Omental fat pad (tissue), 4 donors: ENCODE measurements at places on chromosomes 6 and 20.

DNA sequence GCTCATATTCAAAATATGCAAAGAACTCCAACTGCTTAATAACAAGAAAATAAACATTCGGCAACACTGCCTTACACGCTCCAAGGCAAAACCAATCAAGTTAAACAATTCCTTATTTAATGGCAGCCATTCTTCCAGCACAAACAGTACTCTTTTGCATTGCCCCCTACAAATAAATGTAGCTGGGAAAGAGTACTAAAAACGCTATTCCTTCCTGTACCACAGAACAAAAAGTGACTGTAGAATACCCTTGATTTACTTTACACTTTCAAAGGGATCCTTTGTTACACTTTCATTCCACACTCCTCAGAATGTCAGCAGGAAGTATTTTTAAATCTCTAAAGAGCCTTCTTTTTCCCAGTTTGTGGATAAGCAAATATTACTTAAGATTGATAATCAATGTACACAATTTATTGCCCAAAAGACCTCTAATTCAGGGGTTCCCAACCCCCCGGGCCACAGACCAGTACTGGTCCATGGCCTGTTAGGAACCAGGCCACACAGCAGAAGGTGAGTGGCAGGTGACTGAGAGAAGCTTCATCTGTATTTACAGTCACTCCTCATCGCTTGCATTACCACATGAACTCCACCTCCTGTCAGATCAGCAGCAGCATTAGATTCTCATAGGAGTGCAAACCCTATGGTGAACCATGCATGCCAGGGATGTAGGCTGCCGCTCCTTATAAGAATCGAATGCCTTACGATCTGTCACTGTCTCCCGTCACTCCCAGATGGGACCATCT is 51.6 kb downstream of the MBOAT1 start:
- DNase-seq, result no peak

DNA sequence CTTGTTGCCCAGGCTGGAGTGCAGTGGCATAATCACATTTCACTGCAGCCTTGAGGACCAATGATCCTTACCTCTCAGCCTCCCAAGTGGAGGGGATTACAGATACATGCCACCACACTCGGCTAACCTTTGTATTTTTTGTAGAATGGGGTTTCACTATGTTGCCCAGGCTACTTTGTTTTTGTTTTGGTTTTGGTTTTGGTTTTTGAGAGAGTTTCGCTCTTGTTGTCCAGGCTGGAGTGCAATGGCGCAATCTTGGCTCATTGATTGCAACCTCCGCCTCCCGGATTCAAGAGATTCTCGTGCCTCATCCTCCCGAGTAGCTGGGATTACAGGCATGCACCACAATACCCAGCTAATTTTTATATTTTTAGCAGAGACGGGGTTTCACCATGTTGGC is 105.5 kb downstream of the BMP7 start:
- no peak for DNase-seq

DNA sequence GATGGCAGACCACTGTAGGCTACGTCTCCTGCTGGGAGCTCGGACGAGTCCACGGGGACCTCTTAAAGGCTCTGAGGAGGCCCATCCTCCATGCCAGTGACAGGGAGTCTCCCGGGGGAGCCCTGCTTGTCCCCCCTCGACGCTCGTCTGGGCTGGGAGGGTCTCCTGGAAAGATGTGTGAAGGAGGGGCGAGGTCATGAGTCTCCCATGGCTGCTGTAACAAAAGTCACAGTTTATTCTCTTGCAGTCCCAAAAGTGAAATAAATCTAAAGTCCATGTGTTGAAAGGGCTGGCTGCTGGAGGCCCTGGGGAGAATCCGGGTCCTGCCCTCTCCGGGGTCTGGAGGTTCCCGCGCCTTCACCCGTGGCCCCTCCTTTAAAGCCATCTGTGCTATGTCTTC is 67.1 kb upstream of the GATA5 start:
- no peak for DNase-seq

DNA sequence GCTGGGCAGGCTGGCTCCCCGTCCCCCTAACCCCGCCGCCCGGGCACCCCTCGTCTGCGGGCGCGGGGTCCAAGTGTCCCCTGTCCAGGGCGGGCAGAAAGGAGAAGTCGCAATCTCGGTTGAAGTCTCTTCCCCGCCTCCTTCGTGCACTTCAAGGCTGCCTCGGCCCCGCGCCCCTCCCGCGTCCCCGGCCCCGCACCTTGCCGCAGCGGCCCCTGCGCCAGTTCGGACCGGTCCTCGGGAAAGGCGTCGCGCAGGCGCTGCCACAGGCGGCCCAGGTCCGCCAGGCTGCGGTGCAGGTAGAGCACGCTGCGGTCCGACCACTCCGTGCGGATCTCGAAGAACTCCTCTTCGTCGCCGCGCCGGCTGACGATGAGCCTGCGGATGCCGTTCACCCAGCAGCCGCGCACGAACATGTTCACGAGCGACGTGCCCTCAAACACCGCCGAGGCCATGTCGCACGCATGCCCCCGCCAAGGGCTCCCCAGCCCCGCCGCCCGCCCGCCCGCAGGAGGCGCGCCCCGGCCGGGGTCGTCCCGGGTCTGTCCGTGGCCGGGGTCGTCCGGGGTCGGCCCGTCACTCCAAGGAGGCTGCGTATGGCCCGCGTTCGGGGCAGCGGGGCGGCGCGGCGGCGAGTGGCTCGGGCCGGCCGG is at the start of gene PXDC1:
TSS of gene PXDC1 (minus strand) at position 637 of the 653 bp plus-strand sequence. CDS start at position 455, 182 bp downstream.
- DNase-seq, result no peak

GRCh38 chr6:85684133-85684808 is 41.6 kb upstream of the SYNCRIP start:
- no peak for DNase-seq

DNA sequence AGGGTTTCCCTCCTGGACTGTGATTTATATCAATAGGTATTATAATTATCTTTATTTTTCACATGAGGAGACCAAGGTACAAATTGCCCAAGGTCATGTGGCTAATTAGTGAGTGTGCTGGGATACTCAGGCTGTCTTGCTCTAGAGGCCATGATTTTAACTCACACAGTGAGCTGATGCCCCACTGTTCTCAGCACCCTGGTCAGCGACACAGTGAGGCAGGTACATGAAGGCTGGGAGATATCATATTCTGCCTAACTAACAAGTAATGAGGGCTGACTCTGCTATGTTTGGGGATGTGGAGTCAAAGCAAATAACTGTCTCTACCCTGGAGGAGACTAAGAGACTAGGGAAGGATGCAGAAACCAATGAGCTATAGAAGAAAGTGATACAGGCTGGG is 501.1 kb downstream of the PTPRT start:
- DNase-seq, result no peak

GRCh38 chr6:130152908-130153510 is 69.7 kb downstream of the SAMD3 start:
- no peak for DNase-seq

- DNase-seq, result no peak
These were observed 39.8 kb upstream of the RAB23 start for GRCh38 chr6:57261926-57262325.

DNA sequence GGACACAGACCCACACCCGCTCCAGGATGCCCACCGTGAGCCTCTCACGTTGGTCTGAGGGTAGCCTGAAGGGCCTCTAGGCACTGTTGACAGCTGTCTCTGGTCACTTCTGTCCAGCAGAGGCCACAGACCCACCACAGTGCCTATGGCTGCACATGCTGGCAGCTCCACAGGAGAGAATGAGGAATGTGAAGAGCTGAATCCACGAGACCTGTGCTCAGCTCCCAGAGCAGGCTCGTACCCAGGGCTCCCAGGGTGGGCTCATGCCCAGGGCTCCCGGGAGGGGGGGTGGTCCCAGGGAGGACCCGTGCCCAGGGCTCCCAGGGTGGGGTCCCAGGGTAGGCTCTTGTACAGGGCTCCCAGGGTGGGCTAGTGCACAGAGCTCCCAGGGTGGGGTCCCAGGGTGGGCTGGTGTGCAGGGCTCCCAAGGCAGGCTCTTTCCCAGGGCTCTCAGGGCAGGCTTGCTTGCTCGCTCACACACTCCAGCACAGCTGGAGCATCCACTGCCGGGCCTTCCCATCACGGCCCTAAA is 201.0 kb downstream of the SYNDIG1 start:
- no peak for DNase-seq

DNA sequence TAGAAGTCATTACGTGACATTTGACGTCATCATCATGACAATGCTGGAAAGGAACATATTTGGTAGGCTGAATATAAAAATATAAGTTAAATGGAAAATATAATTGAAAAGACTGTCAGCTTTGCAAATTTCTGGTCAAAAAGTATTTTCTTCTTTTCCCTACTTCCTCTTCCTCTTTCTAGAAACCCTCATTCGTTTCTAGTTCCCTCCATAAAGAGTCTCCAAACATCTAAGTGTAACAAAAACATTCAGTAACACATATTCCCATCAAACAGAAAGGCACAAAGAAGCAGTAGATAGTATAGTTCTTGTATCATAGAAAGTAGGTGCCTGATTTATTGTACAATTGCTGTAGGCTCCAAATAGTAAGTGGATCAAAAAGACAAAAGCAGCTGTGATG is 150.8 kb upstream of the FAM83B start:
- no peak for DNase-seq

DNA sequence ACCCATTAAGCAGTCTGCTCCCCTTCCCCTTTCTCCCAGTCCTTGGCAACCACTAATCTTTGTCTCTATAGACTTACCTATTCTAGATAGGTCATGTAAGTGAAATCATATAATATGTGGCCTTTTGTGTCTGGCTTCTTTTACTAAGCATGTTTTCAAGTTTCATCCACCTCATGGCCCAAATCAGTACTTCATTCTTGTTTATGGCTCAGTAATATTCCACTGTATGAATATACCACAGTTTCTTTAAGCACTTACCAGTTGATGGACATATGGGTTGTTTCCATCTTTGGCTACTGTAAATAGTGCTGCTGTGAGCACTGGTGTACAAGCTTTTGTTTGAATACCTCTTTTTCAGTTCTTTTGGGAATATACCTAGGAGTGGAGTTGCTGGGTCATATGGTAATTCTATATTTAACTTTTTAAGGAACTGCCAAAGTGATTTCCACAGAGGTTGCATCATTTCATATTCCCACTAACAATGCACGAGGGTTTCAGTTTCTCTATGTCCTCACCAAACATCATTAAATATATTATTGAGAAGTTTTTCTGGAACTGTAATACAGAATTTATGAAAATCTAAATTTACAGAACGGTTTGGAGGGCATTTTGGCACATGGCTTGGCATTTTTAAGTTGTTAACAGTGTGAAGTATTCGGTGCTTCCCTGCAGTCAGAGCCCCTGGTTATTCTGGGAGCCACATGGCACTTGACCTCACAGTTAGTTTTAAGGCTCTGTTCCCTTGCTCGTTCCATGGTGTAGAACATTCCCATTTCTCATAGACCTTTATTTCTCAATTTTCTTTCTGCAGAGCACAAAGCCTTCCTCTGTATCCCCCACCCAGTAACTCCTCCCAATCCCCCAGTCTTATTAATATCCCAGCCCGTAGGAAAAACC is 27.0 kb upstream of the DTNBP1 start:
- no peak for DNase-seq

DNA sequence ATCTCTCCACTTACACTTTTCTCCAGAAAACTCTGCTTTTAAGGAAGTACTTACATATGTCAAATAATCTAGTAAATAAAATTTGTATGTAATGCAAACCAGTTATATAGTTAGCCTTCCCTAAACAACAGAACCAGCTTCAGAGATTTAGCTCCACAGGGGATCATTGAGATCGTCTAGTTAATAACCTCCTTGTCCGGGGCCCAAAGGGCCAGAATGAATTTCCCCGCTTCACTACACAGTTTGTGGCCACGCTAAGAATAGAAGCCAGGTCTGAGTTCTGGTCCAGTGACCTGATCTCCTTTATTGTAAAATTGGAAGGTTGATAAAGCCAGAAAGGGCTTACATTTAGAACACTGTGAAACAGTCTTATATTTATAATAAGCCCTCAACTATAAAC is 245.2 kb downstream of the TPBG start:
- DNase-seq, result no peak

DNA sequence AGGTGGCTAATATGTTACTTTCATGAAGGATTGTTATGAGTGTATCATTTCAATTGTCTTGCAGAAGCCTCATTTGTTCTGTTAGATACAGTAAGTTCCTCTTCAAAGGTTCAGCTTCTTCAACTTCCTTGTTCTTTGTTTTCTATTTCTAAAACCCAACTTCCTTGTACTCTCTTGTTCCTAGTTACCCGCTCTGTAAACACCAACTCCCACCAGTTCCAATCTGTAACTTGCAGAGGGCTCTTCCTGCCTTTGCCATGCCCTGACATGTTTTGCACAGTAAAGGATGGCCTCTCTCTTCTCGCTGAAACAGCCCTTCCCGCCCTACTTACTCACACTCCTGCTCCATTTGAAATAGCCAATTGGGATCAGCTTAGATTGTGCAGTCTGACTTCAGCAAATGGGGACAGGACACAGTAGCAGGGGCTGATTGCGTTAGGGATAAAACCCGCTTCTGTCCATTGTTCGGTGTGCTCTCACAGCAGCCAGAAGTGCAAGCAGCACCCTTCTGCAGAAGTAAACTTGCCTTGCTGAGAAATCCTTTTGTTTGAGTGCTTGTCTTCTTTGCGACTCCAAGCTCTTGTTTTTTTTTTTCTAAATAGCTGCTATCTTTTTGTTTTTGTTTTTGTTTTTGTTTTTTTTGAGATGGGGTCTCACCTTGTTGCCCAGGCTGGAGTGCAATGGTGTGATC is 45.9 kb upstream of the POU5F1 start:
- DNase-seq, result no peak

DNA sequence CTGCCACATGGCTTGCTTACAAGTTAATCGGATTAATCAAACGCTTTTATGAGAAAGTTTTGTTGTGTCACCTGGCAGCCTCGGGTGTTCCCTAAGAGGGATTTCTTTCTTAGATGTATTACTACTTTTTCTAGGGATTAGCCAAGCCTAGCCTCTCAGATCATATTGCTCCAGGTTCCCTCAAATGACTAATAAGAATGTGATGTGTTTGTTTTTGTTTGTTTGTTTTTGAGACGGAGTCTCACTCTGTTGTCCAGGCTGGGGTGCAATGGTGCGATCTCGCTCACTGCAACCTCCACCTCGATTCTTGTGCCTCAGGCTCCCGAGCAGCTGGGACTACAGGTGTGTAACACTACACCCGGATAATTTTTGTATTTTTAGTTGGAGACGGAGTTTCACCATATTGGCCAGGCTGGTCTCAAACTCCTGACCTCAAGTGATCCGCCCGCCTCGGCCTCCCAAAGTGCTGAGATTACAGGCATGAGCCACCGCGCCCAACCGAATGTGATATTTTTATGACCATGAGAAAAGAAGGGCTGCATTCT is 977 bp downstream of the HMGN4 start:
- DNase-seq, result no peak

GRCh38 chr6:129517288-129517687 is 192.7 kb downstream of the ARHGAP18 start:
- no peak for DNase-seq
